Stimulated activated CD4-positive, alpha-beta T cell treated with anti-CD3 and anti-CD28 coated beads, Interleukin-1b, Interleukin-23, amount 100 ng/mL, for 24 hours (primary cell): ENCODE measurements at places on chromosomes 6 and 20.

DNA sequence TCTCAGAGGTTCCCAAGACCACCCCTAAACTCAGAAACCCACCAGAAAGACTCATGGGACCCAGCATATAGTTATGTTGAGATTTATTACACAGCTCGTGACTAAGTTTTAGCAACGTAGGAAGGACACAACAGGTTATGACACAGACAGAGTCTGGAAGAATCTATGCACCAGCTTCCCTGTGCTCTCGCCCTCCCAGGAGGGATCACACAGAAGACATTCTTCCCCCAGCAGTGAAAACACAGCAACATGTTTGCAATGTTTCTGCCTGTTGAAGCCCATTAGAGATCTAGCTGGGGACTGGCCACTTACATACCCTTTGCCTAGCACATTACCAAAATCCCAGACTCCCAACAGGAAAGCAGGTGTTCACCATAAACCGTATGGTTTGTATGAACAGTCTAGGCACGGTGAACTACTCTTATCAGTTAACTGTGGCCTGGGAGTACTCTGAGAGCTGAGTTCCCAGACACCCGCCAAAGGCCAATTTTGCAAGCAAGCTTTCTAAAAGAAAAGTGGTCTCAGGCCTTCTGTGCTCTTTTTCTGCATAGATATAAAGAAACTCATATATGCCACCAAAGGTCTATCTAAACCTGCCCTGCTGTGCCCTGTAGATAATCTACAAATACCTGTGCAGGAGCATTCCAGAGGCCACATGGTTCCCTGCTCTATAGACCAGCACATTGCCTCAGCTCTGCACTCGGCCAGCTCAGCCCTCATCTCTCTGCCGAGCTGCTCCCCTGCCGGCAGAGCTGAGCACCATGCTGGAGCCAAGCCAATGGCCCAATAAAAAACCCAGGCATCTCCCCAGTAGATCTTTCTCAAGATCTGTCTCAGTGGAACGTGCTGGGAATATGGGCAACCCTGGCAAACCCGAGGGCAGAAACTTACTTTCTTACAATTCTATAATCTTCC, 69.6 kb upstream of the SMIM28 start:
- DNase-seq, result no peak

GRCh38 chr6:89640804-89641203, 2.3 kb upstream of the LYRM2 start:
- DNase-seq, result no peak

DNA sequence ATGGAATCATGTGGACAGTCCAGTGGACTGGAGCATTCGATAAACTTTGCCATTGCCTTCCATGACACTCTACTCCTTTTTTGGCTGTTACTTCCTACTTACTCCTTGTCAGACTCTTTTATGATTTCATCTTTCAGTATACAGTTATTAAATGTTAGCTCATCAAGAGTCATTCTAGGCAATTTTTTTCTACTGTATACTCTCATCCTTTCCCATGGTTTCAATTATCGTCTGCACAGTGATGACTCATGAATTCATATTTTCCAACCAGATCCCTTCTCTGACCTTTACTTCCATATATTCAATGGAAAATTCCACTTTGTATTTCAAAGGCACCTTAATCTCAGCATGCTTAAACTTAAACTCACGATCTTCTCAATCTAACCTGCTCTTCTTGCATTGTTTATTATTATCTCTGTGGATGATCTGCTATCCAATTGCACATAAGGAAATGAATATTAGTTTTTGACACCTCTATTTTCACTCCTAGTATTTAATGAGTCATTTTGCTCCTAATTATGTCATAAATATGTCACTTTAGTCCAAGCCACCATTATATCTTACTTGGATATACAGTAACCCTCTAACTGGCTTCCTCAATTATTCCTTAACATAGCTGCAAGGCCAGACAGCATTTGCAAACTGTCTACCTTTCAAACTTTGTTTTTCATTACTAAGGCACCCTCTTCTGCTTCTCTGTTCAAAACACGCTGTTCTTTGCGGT, 427.5 kb downstream of the PHF3 start:
- DNase-seq, result no peak

GRCh38 chr6:103516336-103516735, 1343.4 kb downstream of the HACE1 start:
- DNase-seq, result no peak

DNA sequence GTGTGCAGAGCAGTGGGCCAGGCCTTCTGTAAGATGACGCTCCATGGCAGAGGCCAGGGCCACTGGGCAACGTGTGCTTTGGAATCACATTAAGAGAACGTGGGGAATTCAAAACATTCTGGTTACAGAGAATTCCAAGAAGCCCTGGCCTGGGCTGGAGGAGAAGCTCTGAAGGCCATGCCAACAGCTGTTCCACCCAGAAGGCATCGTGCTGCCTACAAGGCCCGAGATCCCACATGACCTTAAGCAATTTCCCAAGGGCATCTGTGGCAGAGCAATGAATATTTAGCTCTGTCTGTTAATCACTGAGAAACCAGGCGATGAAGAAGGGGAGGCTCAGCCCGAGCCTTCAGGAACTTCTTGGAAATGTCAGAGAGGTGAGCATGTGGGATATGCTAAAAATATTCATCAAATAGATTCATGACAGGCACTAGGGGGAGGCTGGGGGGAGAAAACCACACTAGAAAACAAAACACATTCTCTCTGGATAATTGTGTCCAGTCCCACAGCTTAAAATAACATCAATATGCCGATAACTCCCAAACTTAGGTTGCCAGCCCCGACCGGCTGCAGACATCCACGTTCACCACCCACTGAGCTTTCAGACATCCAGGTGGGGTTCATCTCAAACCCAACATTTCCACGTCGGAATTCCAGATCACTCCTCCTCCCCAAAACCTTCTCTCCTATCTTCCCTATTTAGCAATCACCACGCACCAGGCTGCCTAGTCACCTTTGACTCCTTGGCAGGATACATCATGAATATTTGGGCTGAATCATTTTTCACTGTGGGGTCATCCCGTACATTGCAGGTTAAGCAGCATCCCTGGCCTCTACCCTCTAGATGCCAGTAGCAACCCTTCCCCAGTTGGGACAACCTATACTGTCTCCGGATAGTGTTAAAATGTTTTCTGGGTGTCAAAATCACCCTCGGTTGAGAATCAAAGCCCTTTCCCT, 6.6 kb downstream of the SULF2 start:
- no peak for DNase-seq

GRCh38 chr6:42165016-42165415, 8.1 kb upstream of the GUCA1A start:
- no peak for DNase-seq

DNA sequence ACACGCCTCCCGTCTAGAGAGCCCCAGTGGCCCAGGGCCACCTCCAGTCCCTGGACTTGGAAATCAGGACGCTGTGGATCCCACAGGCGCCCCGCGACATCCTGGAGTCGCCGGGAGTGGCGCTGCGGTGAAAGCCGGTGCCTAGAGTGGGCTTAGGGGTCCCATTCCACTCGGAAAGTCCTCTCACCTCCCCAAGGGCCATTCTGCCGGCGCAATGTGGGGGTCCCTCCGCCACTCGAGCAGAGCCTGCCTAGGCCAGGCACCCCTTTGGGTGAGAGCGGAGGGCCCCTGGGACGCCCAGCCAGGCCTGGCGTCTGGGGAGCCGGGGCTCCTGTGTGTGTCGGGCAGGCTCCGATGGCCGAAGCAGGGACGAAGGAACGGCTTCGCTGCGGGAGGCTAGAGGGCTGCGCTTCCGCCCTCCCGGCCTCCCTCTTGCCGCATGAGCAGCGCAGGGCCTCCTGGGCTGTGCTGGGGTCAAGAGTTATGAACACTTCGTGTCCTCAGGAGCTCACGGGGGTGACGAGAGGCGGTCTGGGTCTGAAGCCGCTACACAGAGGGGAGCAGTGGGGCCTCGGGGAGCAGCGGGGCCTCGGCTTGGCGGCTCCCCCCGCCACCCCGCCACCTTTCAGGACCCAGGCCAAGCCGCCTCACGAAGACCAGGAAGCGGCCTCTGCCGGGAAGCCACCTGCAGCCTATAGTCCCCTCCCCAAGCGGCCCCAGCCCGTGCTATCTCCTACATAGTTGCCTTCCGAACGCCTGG, 13.6 kb downstream of the POU3F2 start:
- no peak for DNase-seq

- no peak for DNase-seq
Measured at GRCh38 chr6:46270336-46270735, 99.6 kb upstream of the ENPP5 start.
